ENCODE measurements at places on chromosomes 4 and X. TPM values are rescaled to one million over a fixed set of nuclear protein-coding genes. Genes with fewer than 3 reads are reported as not detected.

DNA sequence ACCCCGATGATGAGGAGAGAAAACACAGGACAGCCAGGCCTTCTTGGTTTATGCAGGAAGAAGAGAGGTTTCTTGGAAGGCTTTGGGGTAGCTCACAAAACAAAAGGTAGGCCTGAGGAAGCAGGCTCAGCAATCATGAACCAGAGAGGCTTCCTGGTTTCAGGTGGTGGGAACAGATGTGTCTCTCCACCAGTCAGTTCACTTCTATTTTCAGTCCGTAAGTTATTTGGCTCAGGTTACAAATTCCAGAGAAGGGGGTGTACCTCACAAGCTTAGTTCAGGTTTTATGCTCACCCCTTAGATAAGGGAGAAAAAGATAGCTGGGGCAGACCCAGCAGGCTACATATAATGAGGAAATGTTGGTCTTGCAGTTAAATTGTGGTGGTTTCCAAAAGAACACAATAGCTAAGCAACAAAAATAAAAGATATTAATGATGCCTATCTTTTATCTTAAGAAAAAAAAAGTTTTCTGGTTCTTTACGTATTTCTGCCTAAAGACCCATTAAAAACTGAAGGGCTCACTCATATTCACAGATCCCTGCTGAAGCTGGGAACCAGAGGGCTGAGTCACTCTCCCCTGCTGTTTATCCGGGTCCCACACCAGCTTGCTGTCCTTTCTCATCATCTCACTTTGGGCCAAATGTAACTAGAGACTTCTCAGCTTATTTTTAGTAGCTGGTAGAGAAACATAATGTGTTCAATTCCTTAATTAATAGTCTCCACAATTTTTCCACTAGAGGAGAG lies 177.0 kb downstream of the CAMK2D start:
- DNase-seq: no peak

GRCh38 chr4:144374065-144374464 lies 233.5 kb upstream of the GYPA start:
- peak; percentile 4 for DNase-seq

DNA sequence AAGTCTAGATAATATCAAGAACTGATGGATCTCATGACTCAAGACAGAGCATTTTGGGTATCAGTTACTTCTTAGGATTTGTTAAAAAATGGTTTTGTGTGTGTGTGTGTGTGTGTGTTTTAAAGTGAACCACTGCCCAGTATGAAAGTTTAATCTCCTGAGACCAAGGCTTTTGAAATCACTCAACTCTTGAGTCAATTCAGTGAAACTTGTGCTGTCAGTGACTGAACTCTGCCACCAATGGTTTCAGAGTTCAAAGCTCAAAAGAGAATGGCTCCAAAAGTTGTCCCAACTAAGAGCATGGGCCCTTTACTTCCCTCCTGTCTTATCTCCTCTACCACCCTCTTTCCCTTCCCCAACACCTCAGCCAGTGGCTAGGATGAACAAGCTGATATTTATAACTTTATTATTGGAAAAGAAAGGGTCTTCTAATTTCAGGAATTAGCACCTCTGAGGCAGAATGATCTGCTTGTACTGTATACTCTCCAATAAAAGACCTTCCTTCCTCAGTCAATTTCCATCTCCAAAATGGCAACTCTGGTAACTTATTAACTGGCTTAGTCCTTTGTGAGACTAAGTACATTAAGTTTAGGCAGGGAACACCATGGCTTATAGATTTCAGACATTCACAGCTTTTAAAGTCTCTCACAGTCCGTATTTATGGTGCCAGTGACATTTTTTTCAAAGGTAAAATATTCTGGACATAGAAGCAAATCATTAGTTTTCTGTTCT lies 152.2 kb downstream of the REPS2 start:
- DNase-seq: no peak

DNA sequence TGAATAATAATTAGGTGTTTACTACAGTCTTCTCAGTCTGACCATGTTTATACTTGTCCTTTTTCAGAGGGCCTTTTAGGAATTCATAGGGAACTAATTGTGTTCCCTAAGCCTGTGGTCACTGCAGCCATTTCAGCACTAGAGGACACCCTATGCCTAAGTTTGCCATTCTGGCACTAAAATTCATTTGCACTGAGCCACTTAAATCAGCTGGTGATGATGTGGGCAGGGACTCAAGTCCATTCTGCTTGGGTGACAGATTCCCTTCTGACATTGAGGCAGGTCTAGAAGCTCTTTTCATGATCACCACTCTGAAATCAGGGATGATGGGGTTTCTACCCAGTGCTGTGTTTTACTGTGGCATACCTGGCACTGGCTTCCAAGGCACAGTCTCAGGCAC lies 1178.9 kb upstream of the DIAPH2 start:
- no peak for DNase-seq

Gene GUCY1A1
- 0.09 TPM for total RNA-seq

All from activated CD8-positive, alpha-beta T cell treated with anti-CD3 and anti-CD28 coated beads for 36 hours (primary cell).